Hepatocyte (in vitro differentiated cells): ENCODE measurements at places on chromosomes 5 and 9. TPM values are rescaled to one million over a fixed set of nuclear protein-coding genes. Genes with fewer than 3 reads are reported as not detected.

CDO1 gene
- 29.5 and 29.8 TPM in 2 replicates for total RNA-seq

OTP gene
- total RNA-seq, result not detected in 2 replicates

CMYA5 gene
- 2.0 and 3.5 TPM in 2 replicates for total RNA-seq

NFX1 gene
- total RNA-seq, result 18.5 and 21.8 TPM in 2 replicates

TAF11L10 gene
- not detected in 2 replicates for total RNA-seq

DNA sequence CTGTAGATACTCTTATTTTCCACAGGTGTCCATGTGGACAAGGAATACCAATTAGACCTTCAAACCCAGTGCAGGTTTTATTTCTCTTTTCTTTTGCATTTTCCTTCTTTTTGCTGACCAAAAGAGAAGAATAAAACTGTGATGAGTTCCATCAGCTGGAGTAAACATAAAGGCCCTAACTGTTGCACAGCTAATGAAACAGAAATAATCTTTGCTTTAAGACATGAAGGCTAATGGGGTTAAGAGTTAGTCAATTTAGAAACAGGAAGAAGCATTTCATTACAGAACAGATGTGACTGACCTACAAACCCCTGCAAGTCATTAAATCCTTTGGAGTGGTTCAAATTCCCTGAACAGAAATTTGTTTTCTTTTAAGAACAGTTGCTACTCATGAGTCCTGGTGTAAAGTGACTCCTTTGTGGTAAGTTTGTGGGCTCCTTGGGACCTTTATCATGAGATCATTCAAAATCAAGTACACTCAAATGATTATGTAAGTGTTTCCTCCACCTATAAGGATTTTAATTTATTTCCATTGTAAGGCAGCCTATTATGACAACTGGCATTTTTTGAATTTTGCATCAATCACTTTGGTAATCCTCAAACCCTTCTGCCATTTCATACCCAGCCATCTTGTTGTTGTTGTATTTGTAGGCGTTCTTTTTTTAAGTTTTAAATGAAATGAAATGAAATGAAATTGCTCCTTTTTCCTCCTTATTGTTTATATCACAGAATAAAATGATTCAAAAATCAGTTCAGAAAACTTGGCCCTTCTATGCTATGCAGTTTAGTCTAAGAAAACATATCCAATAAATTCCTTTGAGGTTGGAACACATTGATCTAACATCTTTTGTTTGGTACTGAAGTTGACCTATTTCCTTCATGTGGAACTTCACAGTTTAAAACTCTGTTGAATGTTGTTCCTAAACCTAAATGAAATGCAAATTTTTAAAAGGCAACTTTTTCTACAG, 1.3 kb downstream of the MINAR2 start:
- no peak for DNase-seq

DNA sequence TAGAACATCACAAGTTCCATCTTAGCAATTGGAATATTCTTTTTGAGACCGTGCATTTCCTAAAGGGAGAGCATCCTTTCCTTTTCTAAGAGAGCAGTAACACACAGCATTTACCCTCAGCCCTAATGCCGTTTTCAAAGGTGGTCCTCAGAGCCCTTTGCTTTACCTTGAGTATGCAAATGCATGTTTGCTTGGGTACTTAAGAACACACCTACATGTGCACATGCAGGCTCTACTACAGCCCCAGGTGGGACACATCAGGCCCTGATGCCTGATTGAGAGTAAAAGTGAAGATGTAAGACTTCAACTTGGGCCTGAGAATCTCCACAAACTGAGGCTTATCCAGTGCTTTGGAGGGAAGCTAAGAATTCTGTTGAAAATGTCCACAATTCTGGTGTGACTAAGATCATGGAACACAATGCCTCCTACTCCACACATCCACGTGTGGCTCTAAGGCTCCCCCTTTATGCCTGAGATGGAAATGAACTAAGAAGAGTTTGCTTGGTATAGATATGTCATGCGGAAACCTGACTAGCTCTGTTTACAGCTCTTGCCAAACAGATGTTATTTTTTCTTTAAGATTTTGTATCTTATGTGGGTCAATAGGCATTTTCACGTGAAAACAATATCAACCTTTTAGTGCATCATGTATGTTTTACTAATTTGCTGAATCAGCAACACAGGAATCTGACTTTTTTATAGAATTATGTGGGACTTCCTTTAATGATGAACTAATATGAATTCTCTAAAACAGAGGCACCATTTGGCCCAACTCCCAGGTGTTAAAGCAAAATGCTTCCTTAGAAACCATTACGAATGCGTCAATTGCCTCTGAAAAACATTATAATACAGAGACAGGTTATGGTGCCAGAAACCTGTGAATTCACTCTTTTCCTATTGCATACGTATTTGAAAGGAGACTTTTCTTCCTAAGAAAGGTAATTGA, 48.9 kb upstream of the SLC2A8 start:
- peak; percentile 39 for DNase-seq

- DNase-seq, result no peak
Measured at GRCh38 chr5:172267943-172268342, 15.6 kb downstream of the UBTD2 start.

GRCh38 chr5:78698191-78698791, 49.7 kb upstream of the LHFPL2 start:
- DNase-seq, result no peak
